ENCODE measurements at places on chromosomes 16 and 17.
A peak's percentile ranks its signal among the peaks of the same experiment; 100 is the strongest.

DNA sequence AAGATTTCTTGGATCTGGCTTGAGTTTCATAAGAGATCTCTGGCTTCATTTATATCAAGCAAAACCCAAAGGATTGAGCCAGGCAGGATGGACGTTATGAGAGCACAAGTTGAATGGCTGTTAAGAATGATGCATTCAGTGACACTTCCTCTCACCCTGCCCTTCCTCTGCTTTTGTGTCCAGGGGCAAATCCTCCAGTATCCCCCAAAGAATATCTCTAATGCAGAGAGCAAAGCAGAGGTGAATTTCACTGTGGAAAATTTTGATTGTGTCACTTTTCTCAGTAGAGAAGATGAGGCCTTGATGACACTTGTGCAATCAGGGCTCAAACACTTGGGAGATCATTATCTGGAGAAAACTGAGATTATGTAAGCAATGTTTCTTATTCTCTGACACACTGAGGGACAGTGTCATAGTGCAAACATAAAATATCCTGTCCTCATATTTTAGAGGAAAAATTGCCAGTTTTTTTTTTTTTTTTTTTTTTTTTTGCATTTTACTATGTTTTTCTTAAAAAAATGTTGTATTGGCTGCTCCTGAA, 25.3 kb downstream of the MARCHF10 start:
- no peak for DNase-seq

- no peak for DNase-seq
These were observed 135.7 kb upstream of the ZFHX3 start for GRCh38 chr16:73183611-73184092.

DNA sequence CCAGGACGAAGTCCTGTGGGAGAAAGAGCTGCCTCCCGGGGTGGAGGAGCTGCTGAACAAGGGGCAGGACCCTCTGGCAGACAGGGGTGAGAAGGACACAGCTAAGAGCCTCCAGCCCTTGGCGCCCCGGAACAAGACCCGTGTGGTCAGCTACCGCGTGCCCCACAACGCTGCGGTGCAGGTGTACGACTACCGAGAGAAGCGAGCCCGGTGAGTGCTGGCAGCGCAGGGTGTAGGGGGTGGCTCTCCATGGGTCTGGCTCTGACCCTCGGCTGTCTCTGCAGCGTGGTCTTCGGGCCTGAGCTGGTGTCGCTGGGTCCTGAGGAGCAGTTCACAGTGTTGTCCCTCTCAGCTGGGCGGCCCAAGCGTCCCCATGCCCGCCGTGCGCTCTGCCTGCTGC, 21.4 kb downstream of the MVP start:
- no peak for DNase-seq

GRCh38 chr17:51118330-51119195, 2.1 kb downstream of the SPAG9 start:
- peak; percentile 87 for DNase-seq

DNA sequence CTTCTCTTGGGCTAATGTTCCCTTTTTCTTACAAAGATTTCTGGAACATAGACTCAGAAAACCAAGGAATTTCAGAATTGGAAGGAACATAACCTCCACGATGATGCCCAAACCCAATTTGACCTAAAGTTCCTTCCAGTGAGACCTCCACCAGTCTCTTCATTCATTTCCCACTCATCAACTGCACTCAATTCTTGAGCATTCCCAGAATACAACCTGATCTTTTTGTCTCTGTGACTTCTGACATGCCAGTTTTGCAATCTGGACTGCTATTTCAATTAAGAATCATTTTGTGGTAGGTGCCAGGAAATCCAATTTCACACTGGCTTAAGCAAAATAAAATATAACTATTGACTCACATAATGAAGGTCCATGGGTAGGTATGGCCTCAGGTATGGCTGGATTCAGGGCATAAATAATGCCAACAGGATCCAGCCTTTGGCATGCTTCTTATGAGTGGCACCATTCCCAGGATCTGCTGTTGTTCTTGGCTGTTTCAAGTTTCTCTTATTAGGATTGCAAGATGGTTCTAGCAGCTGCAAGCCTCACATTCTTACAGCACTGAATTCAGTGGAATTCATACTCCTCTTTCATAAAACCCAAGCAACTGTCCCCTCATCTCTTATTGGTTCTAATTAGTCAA, 184.3 kb downstream of the HS3ST4 start:
- DNase-seq: no peak

- DNase-seq: peak; percentile 55
These were observed 19.7 kb downstream of the SEZ6 start for GRCh38 chr17:28985950-28986713.

DNA sequence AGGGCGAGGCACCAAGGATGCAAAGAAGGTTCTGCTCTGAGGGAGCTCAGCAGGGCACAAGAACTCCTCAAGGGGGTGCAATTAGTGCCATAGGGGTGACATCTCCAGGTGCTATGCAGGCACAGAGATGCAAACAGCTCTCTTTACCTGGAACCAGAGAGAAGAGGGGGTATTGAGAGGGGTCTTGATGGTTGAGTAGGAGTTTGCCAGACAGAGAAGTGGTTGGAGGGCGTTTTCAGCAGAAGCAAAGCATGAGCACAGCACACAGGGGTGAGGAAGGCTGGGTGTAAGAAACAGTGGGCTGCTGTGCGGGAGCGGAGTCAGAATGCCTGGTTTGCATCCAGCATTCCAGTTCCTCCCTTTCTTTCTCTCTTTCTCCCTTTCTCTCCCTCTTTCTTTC, 81.8 kb upstream of the LHX1 start:
- no peak for DNase-seq

GRCh38 chr16:82425661-82426060, 201.1 kb upstream of the CDH13 start:
- no peak for DNase-seq

DNA sequence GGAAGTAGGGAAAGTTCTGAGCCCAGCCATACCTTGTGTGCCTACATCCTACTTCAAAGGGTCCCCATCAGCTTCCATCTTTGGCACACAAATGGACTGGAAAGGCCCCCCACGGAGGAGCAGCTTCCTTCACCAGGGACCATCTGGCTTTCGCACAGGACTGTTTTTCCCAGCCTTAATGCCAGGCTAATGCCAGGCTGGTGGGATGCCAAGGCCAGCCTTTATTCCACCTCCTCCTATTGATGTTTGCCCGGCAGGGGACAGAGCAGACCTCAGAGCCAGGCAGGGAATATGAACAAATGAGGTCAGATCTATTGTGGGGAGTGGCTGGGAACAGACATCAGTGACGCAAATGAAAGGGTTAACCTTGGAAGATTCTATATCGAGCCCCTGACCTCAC, 5.7 kb downstream of the GPR179 start:
- DNase-seq: peak; percentile 34

- no peak for DNase-seq
These were observed 35.1 kb downstream of the DHX38 start for GRCh38 chr16:72128701-72129100.

DNA sequence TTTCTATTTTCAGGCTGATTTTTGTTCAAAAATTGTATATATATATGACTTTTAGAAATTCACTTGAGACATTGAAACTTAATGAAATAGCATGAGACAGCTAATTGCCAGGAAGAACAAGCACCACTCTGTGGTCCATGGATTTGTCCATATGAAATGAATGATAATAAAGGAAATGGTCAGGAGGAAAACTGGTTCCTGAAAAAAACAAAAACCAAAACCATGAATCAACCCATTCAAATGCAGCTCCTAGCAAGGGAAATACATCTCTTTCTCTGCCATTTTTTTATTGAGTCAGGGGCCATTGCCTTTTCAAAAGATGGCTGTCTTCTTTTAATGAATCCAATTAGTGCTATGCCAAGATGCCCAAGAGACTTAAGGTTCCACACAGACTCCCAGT, 230.7 kb downstream of the SLC39A11 start:
- DNase-seq: no peak

DNA sequence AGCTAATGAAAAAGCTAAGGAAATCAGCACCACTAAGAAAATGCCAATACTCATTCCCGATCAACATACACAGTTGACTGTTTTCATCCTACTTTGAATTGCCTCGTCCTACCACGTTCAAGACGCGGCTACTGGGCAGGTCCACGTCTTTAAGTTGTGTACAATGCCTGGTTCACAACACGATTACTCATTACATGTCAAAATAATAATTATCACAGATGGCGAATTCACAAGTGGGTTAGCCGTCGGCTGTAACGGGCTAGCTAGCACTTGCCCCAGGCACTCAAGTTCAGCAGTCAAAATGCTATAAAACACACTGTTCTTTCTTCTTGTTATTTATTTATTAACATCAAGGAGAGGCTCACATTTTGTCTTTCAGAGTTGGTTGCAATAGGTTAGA, 124.2 kb downstream of the ZFHX3 start:
- DNase-seq: peak; percentile 56

DNA sequence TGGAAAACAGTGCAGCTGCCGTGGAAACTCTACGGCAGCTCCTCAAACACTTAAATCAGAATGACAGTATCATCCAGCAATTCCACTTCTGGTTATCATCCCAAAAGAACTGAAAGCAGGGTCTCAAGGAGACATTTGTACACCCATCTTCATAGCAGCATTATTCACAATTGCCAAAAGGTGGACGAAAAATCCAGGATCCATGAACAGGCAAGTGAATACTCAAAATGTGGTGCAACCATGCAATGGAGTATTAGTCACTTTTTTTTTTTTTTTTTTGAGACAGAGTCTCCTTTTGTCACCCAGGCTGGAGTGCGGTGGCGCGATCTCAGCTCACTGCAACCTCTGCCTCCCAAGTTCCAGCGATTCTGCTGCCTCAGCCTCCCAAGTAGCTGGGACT, 10.6 kb upstream of the AATK start:
- no peak for DNase-seq

- DNase-seq: no peak
These were observed 530 bp downstream of the PCGF2 start for GRCh38 chr17:38747463-38748148.

DNA sequence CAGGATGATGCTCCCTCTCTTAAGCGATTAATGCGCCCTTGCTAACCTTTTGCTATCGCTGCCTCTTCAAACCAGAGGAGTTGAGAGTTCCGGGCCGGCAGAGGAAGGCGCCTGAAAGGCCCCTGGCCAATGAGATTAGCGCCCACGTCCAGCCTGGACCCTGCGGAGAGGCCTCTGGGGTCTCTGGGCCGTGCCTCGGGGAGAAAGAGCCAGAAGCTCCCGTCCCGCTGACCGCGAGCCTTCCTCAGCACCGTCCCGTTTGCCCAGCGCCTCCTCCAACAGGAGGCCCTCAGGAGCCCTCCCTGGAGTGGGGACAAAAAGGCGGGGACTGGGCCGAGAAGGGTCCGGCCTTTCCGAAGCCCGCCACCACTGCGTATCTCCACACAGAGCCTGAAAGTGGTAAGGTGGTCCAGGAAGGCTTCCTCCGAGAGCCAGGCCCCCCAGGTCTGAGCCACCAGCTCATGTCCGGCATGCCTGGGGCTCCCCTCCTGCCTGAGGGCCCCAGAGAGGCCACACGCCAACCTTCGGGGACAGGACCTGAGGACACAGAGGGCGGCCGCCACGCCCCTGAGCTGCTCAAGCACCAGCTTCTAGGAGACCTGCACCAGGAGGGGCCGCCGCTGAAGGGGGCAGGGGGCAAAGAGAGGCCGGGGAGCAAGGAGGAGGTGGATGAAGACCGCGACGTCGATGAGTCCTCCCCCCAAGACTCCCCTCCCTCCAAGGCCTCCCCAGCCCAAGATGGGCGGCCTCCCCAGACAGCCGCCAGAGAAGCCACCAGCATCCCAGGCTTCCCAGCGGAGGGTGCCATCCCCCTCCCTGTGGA, 16.0 kb upstream of the STH start:
- no peak for DNase-seq

DNA sequence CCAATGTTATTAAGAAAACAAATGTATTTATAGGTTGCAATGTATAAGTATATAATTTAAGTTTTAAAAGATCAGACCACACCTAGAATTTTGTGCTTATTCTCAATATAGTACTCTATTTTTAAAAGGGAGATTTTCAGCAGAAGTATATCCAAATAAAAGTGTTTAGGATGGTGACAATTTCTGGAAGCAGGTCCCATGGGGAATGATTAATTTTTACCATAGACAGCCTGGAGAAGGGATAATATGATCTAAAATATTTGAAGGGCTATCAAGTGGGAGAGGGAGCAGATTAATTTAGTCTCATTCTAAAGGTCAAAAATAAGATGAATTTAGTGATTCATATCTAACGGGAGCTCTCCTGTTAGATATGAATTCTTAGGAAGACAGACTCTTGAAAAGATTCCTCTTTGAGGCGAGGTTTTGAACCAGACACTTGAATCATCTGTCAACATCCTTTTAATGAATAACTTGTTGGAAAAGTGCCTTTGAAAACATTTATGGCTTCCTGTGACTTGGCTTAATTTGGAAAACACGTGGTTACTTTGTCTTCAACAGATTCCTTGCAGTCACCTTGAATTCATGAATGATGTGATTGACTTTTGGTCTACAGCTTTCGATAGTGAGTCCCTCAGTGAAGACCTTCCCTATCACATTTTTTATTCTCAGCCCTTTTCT, 29.3 kb upstream of the SMIM36 start:
- no peak for DNase-seq

DNA sequence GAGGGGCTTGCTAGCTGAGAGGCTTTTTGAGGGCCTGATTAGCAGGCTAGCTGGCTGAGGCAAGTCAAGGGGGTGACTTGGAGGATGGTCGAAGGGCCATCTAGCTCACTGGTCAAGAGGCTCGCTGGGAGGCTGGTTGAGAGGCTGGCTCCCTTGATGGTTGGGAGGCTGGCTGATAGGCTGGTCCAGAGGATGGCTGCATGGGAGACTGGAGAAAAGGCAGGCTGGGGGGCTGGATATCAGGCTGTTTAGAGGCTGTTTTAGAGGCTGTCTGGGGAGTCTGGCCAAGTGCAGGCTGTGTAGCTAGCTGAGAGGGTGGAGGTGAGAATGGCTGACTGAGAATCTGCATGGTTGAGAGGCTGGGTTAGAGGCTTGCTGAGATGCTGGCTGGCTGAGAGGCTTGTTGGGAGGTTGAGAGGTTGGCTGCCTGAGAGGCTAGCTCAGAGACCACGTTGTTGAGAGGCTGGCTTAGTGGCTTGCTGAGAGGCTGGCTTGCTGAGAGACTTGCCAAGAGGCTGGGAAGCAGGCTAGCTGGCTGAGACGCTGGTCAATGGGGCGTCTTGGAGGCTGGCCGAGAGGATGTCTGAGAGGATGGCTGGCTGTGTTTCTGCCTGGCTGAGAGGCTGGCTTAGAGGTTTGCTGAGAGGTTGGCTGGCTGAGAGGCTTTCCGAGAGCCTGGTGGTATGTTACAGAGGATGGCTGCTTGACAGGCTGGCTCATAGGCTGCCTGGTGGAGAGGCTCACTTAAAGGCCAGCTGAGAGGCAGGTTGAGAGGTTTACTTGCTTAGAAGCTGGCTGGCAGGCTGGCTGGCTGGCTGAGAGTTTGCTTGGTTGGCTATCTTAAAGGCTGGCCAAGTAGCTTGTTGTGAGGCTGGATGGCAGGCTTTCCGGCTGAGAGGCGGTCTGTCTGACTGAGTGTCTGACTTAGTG, 36.6 kb upstream of the ACSM2B start:
- no peak for DNase-seq

GRCh38 chr17:29352146-29352545, 38.0 kb upstream of the TAOK1 start:
- no peak for DNase-seq
